Stimulated activated CD8-positive, alpha-beta memory T cell treated with anti-CD3 and anti-CD28 coated beads, Interleukin-15, amount 100 ng/mL, for 24 hours (primary cell): ENCODE measurements at places on chromosomes 2 and 18.

DNA sequence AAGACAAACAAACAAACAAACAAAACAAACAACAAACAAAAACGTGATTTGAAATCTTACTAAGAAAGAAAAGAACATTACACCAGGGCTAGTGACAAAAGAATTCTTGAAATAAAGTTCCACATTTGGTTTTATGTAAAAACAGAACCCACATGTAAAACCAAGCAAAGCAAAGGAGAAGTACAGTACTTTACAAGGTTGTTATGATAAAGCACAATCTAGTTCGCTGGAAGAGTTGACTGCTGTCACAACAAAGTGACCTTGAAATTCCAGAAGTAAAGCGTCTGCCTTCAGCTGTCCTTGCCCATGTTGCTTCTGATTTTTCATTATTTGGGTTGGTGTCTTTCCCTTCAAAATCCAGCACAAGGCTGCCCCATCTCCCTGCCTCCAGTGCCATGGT lies 94.8 kb upstream of the CYRIA start:
- no peak for DNase-seq

DNA sequence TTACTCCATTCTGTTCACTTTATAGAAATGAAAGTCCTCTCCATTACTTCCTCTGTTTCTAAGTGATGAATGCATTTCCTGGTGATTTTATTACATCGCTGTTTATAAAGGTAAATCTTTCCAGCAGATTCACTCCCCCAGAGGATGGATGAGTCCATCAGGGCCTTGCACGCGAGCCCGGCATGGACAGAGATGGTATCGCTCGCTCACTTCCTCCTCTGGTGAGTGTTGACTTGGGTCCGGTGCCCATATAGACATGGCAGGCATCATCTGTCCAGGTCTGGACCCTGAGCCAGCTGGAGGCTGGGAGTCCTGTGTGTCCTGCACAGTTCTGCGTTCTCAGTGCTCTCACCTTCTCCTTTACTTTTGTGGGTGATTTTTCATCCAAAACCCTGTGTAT lies 733.6 kb upstream of the SALL3 start:
- no peak for DNase-seq

DNA sequence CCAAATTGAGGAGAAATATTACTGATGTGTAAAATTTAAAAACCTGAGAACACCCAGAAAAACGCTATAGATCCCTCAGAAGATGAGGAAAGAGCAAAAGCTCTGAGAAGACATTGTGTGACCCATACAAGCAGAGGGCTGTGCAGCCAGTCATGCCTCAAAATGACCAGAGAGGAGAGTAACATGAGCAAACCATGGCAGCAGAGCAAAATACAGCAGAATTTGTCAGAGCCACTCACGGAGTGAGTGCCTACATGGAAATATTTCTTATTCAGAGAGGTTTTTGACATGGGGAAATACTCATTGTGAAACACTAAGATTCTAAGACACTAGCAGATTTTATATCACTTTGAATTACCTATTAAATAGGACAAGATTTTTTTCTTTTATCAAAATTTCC lies 96.8 kb upstream of the DNAJC10 start:
- DNase-seq = no peak

GRCh38 chr2:237259201-237259600 lies 154.8 kb downstream of the COL6A3 start:
- no peak for DNase-seq

DNA sequence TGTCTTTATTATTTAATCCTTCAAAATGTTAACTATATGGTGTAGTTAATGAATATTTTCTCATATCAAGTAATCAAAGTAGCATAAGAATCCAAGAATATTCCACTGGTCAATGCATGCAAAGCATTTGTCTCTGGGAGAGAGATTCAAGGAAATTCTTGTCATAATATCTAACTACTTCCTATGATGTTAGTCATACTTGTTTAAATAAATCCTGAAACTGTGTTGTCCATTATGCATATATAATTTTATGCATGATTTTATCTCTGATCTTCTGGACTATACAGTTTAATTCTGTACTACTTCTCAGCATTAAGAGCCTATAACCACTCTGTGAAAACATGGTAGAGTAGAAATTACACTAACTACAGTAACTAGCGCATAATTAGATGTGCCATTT lies 388.3 kb downstream of the NR4A2 start:
- DNase-seq = no peak

- no peak for DNase-seq
Observed at GRCh38 chr2:42914860-42915259, 122.5 kb upstream of the HAAO start.

DNA sequence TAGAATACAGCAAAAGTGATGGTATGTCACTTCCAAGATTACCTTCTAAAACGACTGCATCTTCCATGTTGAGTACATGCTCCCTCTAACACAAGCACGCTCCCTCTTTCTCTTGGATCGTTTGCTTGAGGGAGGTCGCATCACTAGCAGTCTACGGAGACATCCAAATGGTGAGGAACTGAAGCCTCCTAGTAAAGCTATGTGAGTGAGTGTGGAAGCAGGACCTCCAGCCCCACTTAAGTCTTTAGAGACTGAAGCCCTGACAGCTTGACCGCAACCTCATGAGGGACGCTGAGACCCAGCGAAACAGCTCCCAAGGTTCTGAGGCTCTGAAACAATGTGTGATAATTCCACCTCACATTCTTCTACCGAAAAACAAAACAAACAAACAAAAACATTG lies 486.7 kb upstream of the GCFC2 start:
- no peak for DNase-seq

GRCh38 chr2:158518084-158518483 lies 61.3 kb downstream of the PKP4 start:
- no peak for DNase-seq

DNA sequence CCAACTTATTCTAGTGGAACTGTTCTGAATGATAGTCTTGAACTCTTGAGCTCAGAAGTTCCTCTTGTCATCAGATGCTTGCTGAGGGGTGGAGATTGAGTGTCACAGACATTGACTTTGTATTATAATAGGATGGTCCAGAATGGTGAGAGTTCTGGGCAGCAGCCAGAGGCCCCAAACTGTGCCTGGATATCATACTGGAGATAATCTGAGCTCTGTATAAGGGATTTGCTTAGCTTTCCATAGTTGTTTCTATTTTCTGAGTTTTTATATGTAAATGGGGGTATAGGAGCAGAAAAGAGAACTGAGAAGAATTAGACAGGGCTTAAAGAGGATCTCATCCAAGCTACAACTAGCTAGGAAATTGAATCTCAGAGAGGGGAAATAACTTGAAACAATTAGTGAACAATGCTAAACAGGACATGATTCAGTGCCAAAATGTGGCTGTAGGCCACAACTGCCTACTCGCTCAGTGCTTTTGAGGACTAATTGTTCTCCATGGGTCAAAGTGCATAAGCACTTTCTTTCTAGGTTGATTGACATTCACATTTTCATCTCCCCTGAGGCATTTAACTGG lies 10.1 kb upstream of the LCLAT1 start:
- no peak for DNase-seq

DNA sequence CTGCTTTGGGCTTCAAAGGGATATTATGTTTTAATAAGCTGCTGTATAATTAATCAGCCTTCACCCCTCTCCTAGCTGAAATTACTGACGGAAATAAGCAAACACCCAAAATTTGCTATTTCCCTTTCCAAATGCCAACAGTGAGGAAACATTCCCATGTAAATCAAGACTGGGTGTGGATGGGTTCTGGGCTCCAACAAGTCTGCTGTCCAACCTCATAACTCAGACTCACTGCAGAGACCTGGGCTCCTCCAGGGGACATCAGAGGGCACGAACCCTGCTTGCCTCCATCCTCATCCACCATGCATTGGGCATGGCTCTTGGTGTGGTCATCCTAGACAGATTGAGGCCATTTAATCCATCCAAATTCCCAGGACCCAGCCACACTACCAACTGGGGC lies 173.7 kb downstream of the C1D start:
- no peak for DNase-seq

DNA sequence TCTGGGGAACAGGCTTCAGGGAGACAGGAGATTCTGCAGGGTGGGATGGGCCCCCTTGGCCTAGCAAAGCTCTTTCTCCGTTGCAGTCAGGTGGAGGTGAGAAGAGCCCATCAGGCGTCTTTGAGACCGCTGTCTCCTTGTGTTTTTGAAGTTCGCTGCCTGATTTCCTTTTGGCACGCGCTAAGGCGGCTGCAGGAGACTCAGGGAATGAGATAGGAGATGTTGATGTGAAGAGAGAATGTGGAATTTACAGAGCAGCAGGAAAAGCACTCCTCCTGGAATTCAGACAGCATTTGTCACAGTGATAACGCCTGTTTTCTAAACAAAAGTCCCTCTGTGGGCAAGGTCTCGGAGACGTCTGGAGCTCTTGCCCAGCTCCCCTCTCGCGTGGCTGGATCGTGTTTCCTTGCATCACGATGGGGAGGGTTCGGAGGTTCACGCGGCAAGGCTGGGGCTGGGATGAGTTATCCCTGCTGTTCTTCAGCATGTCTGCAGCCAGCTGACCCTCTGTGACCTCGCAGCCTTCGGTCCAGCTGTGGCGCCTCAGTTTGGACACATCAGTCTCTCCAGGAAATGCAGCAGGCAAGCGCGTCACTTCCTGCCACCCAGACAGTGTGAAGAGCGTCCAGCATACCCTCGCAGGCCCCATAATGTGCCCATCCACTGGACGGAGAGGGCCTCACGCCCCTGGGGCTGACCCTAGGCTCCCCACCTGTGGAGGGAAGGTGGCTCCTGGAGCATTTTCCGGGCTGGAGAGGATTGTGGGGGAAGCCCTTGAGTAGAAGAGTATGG lies 30.2 kb downstream of the GLI2 start:
- DNase-seq = no peak

DNA sequence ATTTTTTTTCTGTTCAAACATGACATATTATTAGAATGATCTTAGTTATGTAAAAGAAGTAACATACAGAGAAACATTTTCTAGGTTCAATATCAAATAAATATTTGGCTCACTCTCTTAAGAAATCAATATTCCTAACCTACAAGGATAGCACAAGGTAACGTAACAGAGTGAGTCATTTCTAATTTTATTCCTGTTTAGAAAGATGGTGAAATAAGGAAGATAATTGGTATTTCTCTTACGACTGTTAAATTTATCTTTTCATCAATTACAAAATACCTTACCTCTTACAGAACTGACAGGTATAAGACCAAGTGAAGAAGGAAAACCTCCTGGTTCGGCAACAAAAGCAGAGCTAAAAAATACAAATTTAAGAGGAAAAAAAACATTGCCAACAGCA lies 45.1 kb downstream of the PRELID3A start:
- no peak for DNase-seq

GRCh38 chr18:45156946-45157345 lies 458.3 kb upstream of the SLC14A2 start:
- DNase-seq = no peak

DNA sequence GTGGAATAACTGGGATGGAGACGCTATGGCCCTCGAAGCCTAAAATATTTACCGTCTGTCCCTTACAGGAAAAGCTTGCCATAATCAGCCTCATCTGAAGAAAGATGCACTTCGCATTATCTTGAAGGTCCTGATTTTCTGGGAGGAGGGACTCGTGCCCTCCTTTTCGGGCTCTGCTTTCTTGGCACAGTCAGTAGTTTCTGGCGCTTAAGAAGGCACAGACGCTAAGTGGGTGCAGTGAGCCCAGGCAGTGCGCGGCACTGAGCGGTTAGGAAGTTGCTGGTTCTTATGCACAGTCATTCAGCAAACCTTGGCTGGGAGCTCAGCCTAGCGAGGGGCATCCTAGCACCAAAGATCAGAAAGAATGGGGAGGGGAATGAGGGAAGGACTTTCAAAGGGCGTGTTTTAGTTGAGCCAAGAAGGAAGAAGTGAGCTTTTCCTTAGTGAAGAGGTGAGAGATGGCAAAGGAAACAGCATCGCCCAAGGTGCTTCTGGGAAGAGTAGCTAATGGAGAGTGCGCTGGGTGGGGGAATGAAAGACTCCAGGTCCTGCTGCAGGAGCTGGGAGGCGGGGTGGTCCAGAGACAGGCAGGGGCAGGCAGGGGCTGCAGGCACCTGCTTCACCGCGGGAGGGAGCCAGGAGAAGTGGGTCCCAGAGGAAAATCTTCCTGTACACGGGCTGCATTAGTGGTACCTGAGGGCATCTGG lies 64.1 kb downstream of the ZCCHC2 start:
- no peak for DNase-seq

- no peak for DNase-seq
Observed at GRCh38 chr18:26183395-26184112, 42.7 kb upstream of the TAF4B start.

DNA sequence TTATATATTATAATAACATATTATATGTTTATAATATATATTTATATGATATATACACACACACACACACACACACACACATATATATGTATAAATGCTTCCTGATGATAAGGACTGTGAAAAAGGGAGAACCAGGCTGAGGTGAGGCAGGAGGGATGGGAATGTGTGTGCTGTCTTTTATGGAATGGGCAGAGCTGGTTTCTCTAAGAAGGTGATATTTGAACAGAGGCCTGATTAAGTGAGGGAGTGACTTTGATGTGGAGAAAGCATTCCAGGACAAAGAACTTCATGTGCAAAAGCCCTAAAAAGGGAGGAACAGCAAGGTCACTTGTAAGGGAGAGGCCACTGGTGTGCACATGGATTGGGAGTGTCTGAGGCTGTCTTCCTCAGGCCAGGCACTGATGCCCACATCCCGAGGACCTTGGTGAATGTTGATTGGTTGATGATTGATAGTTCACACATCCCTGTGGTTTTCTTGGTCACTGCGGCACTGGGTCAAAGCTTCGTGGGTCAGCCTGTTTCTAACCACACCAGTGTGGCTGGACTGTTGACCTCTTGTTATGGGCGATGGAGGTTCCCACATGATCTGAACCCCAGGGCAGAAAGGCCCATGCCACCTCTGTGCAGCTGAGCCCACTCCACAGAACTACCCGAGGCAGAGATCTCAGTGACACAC lies 196.9 kb downstream of the MYCN start:
- DNase-seq = no peak

GRCh38 chr2:15780912-15781574 lies 159.3 kb upstream of the MYCN start:
- DNase-seq = no peak

- no peak for DNase-seq
Observed at GRCh38 chr2:114769110-114769509, 326.7 kb downstream of the DPP10 start.

- no peak for DNase-seq
Observed at GRCh38 chr2:26162963-26163362, 9.9 kb upstream of the GAREM2 start.

DNA sequence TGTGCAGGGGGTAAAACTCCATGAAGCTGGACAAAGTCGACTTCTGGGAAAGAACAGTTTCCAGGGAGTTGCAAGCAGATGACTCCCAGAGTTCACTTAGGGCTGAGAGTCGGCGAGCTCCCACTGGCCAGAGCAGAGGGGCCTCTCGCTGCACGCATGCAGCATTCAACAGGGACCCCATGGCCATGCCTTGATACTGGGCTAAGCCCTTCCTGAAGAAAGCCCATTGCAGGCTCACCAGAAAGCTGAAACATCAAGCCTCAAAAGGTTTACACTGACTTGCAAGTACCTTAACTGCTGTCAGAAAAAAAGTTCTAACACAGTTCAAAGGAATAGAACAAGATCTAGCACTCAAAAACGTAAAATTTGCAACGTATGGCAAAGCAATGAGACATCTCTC lies 56.4 kb downstream of the NDUFA10 start:
- DNase-seq = no peak
